ENCODE measurements at places on chromosomes 1 and 21.

GRCh38 chr1:226719596-226720387, 19.3 kb downstream of the ITPKB start:
- DNase-seq: no peak

- no peak for DNase-seq
Observed at GRCh38 chr1:184892116-184892515, 82.2 kb downstream of the NIBAN1 start.

DNA sequence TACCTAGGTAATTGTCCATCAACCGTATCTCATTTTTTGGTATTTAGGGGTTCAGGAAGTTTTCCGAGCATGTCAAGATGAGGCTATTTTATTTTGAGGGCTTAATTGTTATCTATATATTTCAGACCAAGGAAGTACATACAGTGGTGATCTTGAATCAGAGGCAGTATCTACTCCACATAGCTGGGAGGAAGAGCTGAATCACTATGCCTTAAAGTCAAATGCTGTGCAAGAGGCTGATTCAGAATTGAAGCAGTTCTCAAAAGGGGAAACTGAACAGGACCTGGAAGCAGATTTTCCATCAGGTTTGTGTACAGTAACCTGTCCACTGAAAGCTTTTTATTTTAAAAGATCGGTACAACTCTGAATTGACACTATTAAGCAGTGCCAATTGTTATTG, 130.2 kb downstream of the ZMYM4 start:
- DNase-seq: no peak

DNA sequence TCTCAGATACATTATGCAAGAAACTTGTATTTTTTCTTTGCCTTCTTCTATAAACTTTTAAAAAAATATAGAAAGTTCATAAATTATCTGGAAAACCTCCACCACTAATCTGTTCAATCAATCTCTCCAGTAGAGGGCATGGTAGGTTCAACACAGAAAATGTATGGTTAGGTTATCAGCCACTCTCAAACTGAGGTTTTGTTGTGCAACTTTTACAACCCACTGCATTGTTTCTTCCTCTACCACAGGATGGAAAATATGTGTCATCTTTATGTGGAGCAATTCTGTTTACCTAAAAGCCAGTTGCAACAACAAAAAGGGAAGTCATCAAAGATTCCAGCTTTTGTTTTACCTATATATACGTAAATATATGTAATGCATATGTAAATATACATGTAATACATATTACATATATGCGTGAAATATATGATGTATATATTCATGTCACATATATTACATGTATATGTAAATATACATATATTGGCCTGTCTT, 3.0 kb upstream of the RGS2 start:
- no peak for DNase-seq

DNA sequence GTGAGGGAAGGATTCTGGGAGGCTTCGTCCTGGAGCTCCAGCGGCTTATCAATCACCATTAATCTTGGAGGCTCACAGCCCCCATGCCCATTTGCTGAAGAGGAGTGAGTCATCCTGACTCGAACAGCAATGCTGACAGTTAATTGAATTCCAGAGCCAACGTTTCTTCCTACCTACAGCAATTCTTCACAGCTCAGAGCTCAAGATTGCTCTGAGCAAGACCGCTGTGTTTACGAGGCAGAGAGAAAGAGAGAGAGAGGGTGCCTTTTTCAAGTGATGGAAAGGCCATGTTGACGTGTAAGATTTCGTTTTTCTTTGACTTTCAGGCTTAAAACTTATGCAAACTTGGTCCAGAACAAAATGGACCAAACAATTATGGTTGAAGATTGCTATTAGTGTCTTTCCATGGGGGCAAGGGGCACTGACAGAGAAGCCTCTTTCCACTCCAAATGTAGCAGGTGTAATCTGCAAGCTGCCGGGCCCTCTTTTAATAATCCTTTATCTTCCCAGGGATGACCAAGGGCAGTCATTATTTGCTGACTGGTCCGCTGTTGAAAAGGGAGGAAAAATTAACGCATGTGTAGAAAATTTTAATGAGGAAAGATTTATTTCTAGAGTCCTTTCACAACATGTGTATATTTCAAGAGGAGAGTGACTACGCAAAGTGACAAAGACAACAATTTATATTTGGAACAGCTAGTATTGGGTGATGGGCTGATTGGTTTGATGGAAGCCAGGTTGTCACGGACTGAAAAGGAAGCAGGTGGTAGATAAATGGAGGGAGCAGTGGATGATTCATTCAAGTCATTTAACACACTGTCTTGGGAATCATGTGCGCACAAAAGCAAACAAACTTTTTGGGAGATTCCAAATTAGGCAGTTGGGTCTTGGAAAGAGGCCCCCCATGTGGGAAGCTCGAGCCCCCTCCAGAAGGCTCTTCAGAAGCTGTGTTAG, 136.1 kb upstream of the IRF2BP2 start:
- no peak for DNase-seq

GRCh38 chr1:162373541-162374260, 3.0 kb downstream of the SPATA46 start:
- no peak for DNase-seq

GRCh38 chr21:45638707-45639106, 4.8 kb upstream of the PCBP3 start:
- DNase-seq: no peak

- no peak for DNase-seq
Observed at GRCh38 chr1:3170561-3171453, 101.8 kb downstream of the PRDM16 start.

DNA sequence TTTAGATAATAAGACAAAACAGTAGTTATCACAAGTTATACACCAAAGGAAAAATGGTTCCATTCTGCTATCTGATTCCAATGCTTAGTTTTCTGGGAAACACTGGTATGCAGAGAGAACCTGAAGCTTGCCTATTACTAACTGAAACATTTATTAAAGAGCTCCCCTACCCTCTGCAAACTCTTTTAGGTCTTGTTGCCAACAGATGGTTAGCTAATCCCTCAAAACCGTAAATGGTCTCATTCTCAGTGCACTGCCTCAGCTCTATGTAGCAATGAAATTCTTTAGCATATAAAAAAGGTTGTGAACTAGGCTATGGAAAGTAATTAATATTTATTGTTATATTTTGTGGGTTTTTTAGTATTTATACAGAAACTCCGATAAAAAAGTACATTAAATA, 20.4 kb downstream of the C21orf91 start:
- no peak for DNase-seq

- no peak for DNase-seq
Observed at GRCh38 chr1:88029142-88029541, 654.9 kb upstream of the PKN2 start.

- no peak for DNase-seq
Observed at GRCh38 chr21:39377444-39378050, 28.7 kb upstream of the HMGN1 start.

GRCh38 chr1:153417136-153417888, 992 bp downstream of the S100A7A start:
- no peak for DNase-seq

GRCh38 chr1:111559736-111560279, 56.4 kb upstream of the ADORA3 start:
- no peak for DNase-seq

- DNase-seq: no peak
Observed at GRCh38 chr1:11311816-11312755, 39.1 kb downstream of the UBIAD1 start.

GRCh38 chr1:26349877-26350244, 4.1 kb downstream of the CRYBG2 start:
- no peak for DNase-seq

DNA sequence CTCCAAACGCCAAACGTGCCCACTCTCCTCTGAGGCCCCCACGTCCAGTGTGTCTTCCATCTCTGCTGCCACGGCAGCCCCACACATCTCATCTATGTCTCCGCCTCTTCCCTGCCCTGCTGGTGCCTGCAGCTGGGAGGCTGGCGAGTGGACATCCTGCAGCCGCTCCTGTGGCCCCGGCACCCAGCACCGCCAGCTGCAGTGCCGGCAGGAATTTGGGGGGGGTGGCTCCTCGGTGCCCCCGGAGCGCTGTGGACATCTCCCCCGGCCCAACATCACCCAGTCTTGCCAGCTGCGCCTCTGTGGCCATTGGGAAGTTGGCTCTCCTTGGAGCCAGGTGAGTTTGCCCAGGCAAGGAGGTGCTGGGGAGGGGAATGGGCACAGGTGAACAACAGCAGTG, 8.6 kb downstream of the ADAMTSL4 start:
- DNase-seq: no peak

DNA sequence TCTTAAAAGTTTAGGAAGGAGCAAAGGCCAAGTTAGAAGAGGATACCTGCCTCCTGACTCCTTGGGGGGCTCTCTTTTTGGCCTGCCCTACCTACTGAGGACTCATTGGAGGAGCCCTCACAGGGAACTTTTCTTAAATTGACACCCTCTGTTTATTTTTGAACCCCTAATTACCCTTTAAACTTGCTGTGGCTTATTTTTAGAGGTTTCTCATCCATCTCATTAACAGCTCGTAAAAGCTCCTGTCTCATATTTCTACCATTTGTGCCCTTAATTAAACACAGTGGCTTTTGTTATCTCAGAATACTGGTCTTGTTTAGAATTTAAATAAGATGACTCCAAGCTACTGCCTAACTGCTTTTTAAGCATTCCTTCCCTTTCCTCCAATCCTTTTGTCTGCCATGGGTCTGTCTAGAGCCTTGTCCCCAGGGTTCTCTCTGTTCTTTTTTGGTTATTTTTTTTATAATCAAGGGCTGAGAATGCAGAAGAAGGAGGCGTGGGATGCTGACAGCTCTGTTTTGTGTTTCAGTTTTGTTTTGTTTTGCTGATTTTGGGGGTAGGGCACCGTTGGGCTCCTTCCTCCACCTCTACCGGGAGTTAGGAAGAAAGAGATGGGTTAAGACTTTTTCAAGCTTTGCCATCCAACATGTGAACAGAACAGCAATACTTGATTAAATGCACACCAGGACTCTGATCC, 78.0 kb downstream of the SYT6 start:
- no peak for DNase-seq

GRCh38 chr1:207003210-207003609, 29.3 kb downstream of the C1orf116 start:
- DNase-seq: no peak

- no peak for DNase-seq
Observed at GRCh38 chr1:187844313-187844712, 1015.6 kb downstream of the PLA2G4A start.

GRCh38 chr1:162755306-162755705, 35.2 kb upstream of the HSD17B7 start:
- DNase-seq: no peak

GRCh38 chr1:32557812-32558211, 18.6 kb downstream of the ZBTB8A start:
- no peak for DNase-seq

GRCh38 chr1:218718206-218718605, 373.1 kb downstream of the TGFB2 start:
- DNase-seq: no peak

- no peak for DNase-seq
Observed at GRCh38 chr1:180916771-180917170, 4.1 kb downstream of the KIAA1614 start.

GRCh38 chr1:19798486-19799229, 1.1 kb downstream of the TMCO4 start:
- no peak for DNase-seq

GRCh38 chr1:31568895-31569595, 7.3 kb upstream of the TINAGL1 start:
- DNase-seq: no peak

DNA sequence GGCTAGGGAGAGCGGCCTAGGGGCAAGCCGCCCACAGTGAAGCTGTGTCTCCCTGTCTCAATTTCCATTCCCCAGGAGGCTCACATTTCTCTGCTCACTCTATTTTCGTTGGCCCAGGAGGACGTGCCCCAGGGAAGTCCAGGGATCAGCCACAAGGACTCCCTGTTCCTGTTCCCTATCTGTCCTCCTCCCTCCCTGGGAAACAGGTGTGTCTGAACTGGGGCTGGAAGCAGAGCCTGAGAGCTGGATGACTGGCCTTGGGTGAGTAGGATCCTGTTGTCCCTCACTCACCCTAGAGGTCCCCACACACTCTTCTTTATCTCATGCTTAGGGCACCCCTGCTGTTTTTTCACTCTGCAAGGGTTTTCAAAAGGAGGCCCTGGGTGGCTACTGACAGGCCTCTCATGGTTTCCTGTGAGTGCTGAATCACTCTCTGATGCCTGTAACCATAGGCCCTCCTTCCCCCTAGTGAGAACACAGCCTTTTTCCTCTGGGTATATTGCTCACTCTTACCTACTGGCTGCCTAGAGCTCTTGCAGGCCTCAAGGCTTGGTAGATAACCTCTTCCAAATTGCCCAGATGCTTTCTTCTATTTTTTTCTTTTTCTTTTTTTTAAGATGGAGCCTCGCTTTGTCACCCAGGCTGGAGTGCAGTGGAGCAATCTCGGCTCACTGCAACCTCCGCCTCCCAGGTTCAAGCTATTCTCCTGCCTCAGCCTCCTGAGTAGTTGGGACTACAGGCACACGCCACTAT, 3.3 kb upstream of the UTP11 start:
- DNase-seq: no peak

- no peak for DNase-seq
Observed at GRCh38 chr1:15915991-15916390, 59.9 kb downstream of the ZBTB17 start.

Data from left renal pelvis (tissue), 4 donors.